ENCODE measurements at places on chromosomes 4 and X.
A peak's percentile ranks its signal among the peaks of the same experiment; 100 is the strongest.

GRCh38 chr4:24589448-24589847 is 5.1 kb upstream of the DHX15 start:
- no peak for DNase-seq

- DNase-seq: no peak
These were observed 9.5 kb downstream of the CYTL1 start for GRCh38 chr4:5009796-5010195.

DNA sequence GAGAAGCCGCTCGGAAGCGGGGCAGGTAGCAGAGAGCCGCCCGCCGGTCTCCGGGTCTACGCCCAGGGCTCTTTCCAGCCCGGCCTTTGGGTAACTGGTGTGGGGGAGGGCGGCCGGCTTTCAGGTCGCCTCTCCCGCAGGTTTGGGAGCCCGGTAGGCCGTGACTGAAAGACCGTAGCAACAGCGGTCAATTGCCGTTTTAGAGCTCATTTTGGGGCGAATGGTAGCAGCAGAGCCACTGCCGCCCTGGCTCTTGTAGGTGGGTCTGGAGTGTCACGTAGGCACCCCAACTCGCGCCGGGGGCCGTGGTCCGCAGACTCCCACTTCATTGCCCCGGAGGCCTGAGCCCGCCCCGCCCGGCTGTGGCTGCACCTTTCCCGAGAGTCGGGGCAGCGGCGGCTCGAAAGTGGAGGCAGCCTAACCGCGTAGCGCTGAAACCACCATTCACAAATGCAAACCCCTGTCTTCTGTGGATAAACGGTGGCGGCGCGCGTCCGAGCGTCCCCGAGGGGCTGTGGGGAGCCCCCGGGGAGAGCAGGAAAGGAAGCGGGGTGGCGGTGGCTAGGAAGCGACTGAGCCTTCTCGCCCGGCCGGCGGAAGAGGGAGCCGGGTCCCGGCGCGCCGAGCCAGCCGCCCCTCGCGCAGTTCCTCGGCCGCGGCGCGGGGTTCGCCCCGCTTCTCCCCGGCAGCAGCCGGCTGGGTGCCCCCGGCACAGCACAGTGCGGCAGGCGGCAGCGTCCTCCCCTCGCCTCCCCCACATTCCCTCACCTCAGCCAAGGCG is 2185.1 kb upstream of the TENM3 start:
- no peak for DNase-seq

GRCh38 chr4:128907981-128908380 is 98.5 kb downstream of the JADE1 start:
- no peak for DNase-seq

GRCh38 chr4:148405161-148405893 is 36.9 kb downstream of the NR3C2 start:
- DNase-seq: no peak

- DNase-seq: no peak
These were observed 26.9 kb downstream of the XK start for GRCh38 chrX:37712458-37712857.

- DNase-seq: no peak
These were observed 61.2 kb downstream of the MOSPD2 start for GRCh38 chrX:14934423-14934822.

- no peak for DNase-seq
These were observed 53.1 kb downstream of the HPRT1 start for GRCh38 chrX:134513091-134513490.

DNA sequence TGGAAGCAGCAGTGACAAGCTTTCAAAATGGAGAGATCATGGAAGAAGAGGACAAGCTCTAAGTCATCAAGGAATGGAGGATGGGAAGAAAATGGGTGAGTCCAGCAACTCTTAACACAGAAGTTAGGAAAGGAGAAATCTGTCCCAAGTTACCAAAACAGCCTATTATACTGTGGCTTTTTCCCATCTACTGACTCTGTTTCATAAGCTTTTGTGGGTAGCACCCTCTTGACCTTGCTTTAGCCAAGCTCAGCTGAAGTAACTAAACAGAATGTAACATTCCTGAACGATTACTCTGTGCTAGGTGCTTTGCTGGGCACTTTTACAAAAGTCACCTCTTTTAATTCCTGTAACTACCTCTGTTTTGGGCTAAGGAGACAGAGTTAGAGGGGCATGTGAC is 54.9 kb downstream of the MAP7D2 start:
- DNase-seq: no peak

DNA sequence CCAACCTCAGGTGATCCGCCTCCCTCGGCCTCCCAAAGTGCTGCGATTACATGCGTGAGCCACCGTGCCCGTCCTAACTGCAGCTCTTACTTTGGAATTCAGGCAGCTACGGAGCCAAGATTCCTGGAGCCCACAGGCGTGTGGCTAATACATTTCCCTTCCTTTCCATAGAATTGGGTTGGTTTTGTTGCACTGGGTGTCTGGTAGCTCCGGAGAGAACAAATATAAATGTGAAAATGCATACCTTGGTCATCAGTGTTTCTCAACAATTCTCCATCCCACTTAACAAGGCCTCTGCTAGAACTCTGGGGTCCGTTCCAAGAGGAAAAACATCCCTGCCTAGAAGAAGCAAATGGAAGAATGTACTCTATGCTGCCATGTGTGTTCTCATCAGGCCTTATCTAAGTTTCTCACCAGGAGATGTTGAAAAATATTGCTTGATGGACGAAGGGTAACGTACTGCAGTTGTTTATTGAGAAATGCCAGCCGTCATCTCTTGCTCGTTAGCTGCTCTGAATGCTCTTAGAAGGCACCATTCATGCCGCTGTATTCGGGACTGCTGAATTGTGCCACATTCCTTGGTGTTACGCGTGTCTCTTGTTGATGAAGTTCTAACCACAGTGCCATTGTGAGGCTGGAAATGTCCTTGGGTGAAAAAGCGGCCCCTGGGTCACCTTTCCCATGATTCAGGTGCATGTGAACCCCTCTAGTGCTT is 50.5 kb upstream of the CD99 start:
- no peak for DNase-seq

DNA sequence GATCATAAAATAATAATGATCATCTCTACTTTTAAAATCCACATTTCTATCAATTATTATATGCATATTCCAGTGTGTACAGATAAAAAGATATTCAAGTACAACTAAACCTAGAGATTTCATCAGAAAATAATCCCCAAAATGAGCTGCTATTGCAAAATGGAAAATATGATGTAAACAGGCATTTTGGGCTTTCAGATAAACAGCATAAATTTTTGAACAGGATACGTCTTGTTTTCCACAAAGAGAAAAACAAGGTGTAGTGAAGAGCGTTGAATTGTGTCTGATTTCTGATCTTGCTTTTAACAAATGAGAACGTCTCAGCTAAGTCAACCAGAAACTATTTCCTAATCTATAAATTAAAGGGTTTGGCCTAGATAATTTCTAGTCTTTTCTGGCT is 349.6 kb upstream of the FTHL17 start:
- no peak for DNase-seq

GRCh38 chrX:23901060-23901459 is 6.7 kb downstream of the APOO start:
- peak; percentile 23 for DNase-seq

GRCh38 chr4:13547485-13548041 is 3.3 kb upstream of the NKX3-2 start:
- peak; percentile 22 for DNase-seq

- DNase-seq: no peak
These were observed 287.9 kb upstream of the PUDP start for GRCh38 chrX:7435822-7436221.

Data from T-helper 1 cell (primary cell).